Iris pigment epithelial cell (primary cell): ENCODE measurements at places on chromosomes 1 and 21.

GRCh38 chr1:31562707-31563360 is 13.5 kb upstream of the TINAGL1 start:
- DNase-seq, result peak; percentile 61

- no peak for DNase-seq
Measured at GRCh38 chr1:75292013-75292412, 157.8 kb downstream of the LHX8 start.

DNA sequence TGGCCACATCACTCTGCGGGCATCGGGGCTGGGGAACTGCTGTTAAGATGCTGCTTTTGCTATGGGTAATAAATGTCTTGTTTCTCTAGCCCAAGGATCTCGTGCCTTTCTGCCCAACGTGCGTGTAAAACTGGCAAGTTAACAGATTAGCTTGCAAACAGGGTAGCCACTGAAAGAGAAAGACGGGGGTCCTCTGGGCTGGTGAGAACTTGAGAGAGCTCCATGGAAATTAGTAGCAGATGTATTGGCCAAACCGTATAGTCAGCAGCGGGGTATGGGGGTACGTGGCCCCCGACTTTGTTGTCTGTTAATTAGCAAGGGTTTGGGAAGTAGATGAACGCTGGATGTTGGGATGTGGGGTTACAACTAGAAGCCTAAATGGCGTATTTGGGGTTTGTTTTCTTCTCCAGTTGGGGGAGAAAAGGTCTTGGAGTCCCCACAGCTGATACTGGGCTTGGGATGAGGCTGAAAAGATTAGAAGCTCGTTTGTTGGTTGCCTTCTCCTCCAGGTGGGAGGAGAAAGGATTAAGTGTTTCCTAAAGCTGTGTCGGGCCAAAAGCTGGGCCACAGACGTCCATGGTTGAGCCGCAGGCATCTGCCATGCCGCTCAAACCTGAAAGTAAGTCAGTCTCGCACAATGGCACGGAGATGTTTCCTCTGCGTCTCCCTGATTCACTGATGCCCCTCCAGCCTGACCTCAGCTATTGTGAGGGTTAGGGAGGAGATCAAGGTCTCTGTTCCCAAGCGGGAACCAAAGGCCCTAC is 32.3 kb upstream of the C1orf174 start:
- DNase-seq, result no peak

GRCh38 chr1:180614730-180615129 is 17.1 kb upstream of the XPR1 start:
- DNase-seq, result no peak

GRCh38 chr1:61459345-61459744 is 265.6 kb downstream of the TM2D1 start:
- no peak for DNase-seq

- DNase-seq, result no peak
Measured at GRCh38 chr1:181390410-181391077, 92.8 kb upstream of the CACNA1E start.

DNA sequence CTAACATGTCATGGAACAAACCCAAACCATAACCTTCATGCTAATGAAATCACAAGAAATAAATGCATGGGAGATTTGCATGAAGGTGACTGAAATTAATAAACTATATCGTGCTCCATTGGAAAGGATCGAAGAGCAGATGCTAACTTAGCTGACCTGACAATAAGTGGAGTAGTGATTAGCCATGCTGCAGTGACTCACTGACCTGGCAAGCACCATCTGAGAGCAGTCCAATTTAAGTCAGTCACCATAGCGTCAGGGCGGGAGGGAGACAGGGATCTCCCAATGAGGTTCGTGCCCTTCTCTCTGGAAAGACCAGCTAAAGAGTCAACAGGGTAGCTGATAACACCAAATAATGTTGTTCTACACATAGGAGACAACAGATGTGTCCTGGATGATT is 21.5 kb downstream of the OLIG2 start:
- peak; percentile 42 for DNase-seq

DNA sequence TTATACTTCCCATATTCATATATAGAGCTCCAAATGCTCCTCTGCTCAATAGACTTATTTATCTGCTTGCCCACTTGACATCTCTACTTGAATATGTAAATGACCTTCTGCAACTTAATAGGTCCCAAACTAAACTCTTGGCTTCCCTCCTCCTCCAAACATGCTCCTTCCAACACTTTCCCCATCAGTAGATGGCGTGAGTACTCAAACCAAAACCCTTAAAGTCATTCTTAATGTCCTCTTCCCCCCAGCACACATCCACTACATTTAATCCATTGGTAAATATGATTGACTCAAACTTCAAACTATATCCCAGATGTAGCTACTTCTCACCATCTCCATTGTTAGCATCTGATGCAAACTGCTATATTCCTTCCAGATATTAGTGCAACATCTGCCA is 48.5 kb upstream of the PBX1 start:
- peak; percentile 4 for DNase-seq

- peak; percentile 76 for DNase-seq
Measured at GRCh38 chr21:38661889-38662568, 143.7 kb upstream of the ETS2 start.

GRCh38 chr1:31266547-31266946 is 26.9 kb upstream of the NKAIN1 start:
- DNase-seq, result peak; percentile 56

GRCh38 chr1:44222397-44223186 is 9.3 kb downstream of the DMAP1 start:
- DNase-seq, result no peak

GRCh38 chr21:29870814-29871213 is 69.0 kb downstream of the GRIK1 start:
- DNase-seq, result no peak

GRCh38 chr1:1910651-1911331 is 4.3 kb upstream of the CALML6 start:
- no peak for DNase-seq
